ENCODE measurements at places on chromosomes 4 and X.

GRCh38 chrX:23557070-23557469 lies 110.2 kb upstream of the PRDX4 start:
- no peak for DNase-seq

- DNase-seq = no peak
These were observed 4.8 kb upstream of the GPM6B start for GRCh38 chrX:13821738-13822137.

DNA sequence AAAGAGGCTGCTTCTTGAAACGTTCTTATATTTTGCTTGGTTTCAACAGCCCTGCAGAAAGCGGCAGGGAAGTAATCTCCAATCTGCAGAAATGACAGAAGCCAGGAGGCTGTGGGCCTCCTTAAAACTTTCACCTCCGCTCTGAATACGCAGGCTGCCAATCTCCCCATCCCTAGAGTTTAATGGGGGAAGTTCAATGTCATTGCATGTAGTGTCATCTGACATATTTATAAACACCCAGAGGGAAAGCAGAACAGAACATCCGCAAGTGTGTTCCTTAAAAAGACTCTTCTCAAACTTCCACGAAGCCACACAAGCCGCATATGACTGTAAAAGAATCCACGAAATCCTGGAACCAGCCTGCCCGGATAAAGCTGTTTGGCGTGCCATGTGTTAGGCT lies 148.8 kb upstream of the TBL1X start:
- no peak for DNase-seq

GRCh38 chrX:30615229-30615628 lies 37.7 kb upstream of the TASL start:
- DNase-seq = no peak

GRCh38 chrX:130497531-130497930 lies 95.7 kb downstream of the RBMX2 start:
- DNase-seq = no peak

DNA sequence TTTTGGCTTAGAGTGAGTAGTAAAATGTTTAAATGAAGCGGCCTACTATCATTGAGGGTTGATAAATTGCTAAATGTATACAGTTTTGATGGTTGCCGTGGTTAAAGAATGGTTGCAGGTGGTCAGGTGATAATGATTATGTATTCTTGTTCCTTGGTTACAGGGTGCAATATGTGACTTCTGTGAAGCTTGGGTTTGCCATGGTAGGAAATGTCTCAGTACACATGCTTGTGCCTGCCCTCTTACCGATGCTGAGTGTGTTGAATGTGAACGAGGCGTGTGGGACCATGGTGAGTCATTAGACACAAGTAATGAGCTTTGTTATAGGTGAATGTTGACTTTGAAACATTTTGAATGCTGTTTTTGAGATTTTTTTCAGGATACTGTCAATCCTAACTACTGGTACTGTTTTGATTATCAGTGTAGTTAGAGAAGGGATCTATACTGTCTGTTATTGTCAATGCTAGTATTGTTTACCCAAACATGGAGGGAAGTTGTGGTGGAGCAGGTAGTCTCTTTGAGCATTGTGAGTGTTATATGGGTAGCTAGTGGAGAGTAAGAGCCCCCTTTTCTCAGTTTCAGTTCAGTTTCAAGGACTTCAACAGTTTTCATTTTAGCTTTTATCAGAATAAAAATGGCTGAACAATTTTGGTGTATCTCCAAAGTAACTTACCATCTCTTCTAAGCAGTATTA lies 8.9 kb downstream of the ZNF330 start:
- no peak for DNase-seq

- DNase-seq = no peak
These were observed 14.8 kb downstream of the ELOVL6 start for GRCh38 chr4:110183643-110184042.

DNA sequence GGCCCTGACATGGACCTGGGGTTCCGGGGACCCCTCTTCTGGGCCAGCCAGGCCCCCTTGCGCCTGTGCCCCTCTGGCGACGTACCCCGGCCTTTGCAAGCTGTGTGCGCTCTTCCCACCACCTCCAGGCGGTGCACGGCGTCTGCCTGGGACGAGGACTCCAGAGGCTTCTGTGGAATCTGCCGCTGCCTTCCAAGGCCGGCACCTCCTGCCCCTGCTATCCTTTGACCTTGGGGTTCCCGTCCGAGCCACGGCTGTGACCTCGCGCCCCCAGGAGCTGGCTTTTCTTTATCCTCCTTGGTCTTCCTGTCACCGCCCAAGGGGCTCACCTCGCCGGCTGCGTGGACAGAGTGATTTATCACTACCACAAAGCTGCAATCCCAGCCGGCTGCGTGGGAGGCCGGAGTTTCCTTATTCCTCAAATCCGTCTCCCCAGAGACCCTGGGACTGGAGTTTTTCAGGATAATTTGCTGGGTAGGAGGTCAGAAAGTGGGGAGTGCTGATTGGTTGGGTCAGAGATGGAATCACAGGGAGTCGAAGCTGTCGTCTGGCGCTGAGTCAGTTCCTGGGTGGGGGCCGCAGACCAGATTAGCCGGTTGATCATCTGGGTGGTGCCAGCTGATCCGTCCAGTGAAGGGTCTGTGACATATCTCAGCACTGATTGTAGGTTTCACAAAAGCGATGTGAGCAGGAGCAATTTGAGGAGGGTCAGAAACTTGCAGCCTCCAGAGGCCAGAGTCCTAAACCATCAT lies 19.8 kb upstream of the PLCXD1 start:
- no peak for DNase-seq

- DNase-seq = no peak
These were observed 45.4 kb upstream of the CTAG2 start for GRCh38 chrX:154698630-154699248.

GRCh38 chr4:151227172-151227571 lies 49.8 kb upstream of the PRSS48 start:
- DNase-seq = no peak

- no peak for DNase-seq
These were observed 1.0 kb upstream of the PGRMC1 start for GRCh38 chrX:119235051-119235511.

DNA sequence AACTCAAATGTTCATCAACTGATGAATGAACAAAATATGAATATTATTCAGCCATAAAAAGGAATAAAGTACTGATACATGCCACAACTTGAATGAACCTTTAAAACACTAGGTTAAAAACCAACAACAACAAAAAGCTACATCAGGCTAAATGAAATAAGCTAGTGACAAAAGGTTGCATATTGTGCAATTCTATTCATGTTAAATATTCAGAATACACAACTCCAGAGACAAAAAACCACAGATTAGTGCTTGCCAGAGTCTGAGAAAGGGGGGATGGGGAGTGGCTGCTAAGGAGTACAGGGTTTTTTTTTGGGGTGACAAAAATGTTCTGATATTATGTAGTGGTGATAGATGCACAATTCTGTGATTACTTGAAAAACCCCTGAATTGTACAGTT lies 58.5 kb downstream of the HAUS3 start:
- no peak for DNase-seq

- DNase-seq = no peak
These were observed 187.0 kb downstream of the FBXO8 start for GRCh38 chr4:174096456-174096855.

GRCh38 chr4:30402276-30402675 lies 317.9 kb upstream of the PCDH7 start:
- DNase-seq = no peak

DNA sequence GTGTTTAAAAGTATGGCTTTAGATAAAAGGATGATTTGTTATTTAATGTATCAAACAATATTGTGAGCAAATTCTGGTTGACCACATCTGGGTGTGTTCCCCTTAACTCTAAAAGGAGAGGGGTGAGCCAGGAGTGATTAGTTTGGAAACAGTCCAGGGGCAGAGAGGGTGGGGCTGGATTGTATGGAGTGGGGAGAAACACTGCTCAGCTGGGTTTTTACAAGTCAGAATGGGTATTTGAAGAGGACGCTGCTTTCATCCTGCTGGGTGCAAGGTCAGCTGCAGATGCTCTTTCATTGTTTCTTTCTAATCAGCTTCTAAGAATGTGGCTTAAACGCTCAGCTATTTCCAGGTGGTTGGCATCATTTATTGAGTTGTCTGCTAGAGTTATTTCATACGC lies 82.8 kb upstream of the LIMCH1 start:
- DNase-seq = no peak

- no peak for DNase-seq
These were observed 595.0 kb upstream of the BOD1L1 start for GRCh38 chr4:14222377-14223029.

DNA sequence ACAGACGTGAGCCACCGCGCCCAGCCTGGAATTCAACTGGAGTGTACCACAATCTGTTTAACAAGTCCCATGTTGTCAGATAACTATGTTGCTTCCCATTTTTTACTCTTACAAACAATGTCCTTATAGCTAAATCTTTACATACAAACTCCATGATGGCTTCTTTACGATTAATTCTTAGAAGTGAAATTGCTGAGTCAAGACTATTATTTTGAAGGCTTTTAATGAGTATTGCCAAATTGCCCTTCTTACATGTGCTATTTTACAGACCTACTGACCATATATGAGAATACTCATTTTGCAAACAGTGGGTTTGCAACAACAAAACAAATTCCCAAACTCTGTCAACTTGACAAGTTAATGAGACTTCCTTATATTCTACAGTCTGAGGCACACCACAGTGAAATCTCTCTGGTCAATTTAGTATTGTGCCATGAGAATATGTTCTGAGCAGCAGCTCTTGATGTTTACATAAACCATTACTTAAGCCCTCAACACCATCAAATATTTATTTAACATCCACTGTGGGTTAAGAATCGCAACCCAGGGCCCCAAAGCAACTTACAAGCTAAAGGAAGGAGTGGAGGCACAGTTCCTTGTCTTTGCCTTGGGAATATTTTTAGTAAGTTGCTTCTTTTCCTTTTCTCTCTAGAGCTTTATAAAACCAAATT lies 128.5 kb downstream of the SPRY1 start:
- DNase-seq = peak; percentile 96

DNA sequence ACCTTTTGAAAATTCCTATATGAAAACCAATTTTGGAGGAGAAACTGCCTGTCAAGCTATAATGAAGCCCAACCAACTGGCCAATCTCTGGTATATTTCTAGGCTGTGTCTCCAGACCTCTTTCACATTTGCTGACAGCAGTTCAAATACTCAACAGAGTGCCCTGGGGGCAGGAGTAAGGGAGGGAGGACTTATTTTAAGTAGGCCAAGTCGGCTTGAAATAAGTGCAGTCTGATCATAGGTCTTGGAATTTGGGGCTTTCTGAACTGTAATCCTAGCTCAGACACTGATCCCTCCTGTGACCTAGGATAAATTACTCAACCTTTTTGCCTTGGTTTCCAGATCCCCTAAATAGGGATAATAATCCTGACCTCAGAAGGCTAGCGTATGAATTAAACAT lies 59.4 kb upstream of the SLC7A11 start:
- DNase-seq = no peak

GRCh38 chrX:119726900-119727555 lies 31.4 kb upstream of the SOWAHD start:
- no peak for DNase-seq

GRCh38 chrX:31487951-31488350 lies 416.1 kb upstream of the FTHL17 start:
- DNase-seq = no peak

- DNase-seq = no peak
These were observed 13.7 kb upstream of the ZNF185 start for GRCh38 chrX:152884171-152884570.

DNA sequence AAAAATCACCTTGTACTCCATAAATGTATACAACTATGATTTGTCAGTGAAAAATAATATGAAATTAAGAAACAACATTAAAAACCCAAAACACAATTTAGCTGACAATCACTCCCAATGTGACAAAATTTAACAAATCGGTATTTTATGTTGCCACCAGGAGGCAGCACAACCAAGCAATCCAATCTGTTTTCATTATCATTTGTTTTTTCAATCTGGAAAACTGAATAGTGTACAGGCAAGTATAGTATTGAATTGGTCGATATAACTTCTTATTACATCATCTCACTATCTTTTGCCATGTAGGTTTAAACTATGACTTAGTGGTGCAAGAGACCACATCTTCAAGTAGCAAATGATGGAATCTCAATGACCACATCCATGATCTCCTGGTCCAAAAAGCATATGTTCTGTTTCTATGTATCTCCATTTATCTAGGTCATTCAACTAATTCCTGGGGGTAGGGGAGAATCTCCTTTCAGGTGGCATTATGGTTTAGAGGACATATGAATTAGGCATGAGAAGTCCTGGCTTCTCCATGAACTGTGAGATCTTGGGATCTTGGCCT lies 112.9 kb upstream of the AGA start:
- DNase-seq = peak; percentile 21

DNA sequence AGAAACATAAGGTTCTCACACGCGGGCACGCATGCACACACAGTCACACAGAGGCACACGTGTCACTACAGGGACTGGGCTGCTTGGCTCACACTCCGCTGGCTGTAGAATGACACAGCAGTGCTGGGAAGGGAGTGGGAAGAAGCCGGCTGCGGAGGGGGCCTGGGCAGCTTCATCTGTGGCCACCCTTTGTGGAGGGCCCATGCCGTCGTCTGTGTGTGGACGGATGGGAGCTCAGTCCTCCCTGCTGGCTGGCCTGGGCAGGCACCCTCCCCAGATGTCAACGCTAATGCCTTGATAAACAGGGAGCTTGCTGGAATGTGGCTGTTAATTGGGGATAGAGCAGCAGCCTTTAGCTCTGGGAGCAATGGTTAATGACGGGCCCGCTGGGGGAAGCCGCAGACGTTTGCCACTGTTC lies 621.1 kb downstream of the BCOR start:
- DNase-seq = no peak

- DNase-seq = no peak
These were observed 82.4 kb downstream of the SNCA start for GRCh38 chr4:89754531-89754930.

GRCh38 chrX:35507701-35508100 lies 290.4 kb upstream of the MAGEB16 start:
- no peak for DNase-seq

- DNase-seq = no peak
These were observed 180.2 kb downstream of the ARAP2 start for GRCh38 chr4:36064117-36064516.

DNA sequence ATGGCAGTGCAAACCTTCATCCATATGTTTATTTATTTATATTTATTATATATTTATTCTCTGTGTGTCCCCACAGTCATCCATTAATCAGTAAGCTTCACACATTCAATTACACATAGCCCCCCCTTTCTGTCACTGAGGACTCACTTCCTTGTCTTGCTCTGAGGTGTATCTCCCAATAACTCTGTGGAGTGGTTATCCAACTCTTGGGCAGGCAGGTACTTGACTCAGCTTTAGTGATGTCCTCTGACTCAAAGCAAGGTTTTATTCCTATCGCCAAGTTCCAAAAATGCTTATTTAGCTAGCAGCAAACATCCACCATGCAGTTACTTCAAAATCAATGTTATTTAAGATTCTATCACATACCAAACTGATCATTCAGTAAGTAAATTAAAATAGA lies 25.2 kb upstream of the NDP start:
- DNase-seq = no peak

DNA sequence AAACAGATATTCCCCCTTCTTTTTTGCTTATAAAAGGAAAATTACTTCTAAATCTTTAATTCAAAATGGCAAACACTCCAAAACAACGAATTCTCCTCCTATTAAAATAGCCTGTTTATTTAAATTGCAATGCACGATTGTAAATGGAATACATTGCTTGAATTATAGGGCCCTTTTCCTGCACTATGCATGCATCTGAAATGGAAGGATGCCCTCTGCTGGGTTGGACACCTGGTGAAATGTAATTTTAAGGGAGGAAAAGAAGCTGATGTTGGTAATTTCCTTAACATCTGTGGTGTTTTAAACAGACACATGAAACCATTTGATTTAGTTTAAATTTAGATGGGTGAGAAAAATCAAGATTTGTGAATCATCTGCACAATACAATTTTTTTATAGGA lies 72.8 kb downstream of the GRXCR1 start:
- no peak for DNase-seq

GRCh38 chr4:139054791-139055505 lies 39.4 kb downstream of the NOCT start:
- DNase-seq = no peak
